Putamen (tissue), 1 donor: ENCODE measurements at places on chromosomes 11 and 22.

- DNase-seq = no peak
Measured at GRCh38 chr11:85934596-85935169, 79.5 kb downstream of the CCDC83 start.

DNA sequence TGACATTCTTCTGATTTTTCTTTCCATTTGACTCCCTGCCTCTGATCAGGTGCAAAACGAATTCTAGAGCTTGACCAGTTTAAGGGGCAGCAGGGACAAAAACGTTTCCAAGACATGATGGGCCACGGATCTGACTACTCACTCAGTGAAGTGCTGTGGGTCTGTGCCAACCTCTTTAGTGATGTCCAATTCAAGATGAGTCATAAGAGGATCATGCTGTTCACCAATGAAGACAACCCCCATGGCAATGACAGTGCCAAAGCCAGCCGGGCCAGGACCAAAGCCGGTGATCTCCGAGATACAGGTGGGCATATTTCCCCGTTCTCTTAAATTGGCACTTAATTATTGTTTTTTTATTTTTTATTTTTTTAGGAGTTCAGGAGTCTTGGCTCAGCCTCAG lies 15.4 kb downstream of the XRCC6 start:
- DNase-seq = no peak

DNA sequence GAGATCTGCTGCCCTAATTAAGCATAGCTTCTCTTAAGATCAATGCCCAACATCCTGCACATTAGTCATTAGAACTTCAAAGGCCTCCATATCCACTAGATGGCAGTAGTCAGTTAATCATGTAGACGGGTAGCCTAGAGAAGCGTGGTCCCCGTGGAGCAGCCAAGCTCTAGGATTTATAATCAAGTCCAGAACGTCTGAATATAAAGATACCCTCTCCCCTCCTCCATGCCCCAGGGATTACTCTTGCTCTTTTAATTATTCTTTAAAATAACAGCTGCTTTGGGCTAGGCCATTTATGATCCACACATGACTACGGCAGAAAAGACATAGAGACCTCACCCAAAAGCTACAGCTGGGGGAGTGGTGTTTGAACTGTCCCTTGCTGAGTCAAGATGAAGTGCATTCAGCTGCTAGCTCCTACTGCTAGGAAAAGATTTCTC lies 327.6 kb upstream of the PLET1 start:
- peak; percentile 86 for DNase-seq

DNA sequence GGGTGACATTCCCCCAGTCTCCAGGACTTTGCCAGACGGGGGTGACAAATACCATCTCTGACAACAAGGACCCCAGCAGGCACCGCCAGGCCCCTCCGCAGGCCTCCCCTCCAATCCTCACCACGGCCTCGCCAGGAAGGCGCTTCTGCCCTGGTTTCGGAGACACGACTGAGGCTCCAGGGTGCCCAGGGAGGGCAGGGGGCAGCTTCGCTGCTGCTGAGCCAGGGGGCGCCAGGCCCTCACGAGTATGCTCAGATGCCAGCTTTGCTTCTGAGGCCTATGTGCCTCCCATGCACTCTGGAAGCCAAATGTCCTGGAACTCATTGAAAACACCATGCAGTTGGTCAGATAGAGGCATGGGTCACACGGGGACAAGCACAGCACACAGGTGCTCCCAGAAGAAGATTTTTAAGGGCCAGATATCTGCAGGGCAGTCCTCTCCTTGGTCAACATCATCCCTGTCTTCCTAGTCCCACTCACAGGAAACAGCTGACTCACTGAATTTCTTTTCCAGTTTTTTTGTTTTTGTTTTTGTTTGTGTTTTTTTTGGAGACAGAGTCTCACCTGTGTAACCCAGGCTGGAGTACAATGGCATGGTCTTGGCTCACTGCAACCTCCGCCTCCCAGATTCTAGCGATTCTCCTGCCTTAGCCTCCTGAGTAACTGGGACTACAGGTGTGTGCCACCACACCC lies 19.9 kb downstream of the BID start:
- DNase-seq = no peak
